Muscle of arm (tissue), 14 donors: ENCODE measurements at places on chromosomes 6 and 20. TPM values are rescaled to one million over a fixed set of nuclear protein-coding genes. Genes with fewer than 3 reads are reported as not detected.
A peak's percentile ranks its signal among the peaks of the same experiment; 100 is the strongest.

- no peak for DNase-seq
Observed at GRCh38 chr6:85460921-85461797, 11.3 kb downstream of the NT5E start.

Gene NKAPL
- not detected for polyA plus RNA-seq

DNA sequence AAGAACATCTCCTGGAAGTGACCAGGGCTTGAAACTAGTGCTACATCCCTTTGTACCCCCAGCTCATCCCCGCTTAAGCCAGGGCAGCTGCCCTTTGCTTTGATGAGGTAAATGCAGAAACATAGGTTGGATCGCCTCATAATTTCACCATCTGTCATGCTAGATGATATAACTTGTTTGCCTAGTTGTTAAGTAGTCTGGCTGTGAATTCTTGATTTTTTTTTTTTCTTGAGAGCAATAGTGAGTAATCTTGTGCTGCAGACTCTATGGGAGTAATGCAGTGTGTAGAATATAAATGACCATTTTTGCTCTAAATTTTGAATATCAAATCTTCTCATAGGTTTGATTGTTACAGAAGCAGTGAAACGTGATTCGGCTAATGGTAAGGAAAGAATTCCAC lies 4.1 kb downstream of the TRDN start:
- DNase-seq, result no peak

DNA sequence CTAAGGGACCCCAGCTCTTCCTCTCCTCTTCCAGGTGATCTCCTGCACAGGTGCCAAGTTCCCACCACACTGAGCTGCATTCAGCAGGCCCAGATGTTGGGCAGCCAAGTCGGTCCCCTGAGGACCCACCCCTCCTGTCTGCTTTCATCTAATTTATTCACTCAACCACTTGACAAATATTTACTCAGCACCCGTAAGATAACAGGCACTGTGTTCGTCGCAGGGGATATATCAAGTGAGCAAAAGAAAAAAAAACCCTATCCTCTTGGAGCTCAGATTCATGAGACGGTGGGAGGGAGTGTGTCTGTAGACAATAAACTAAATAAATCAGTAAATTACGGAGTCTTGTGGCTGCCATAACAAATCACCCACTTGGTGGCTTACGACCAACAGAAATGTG lies 143.6 kb downstream of the MRPL14 start:
- no peak for DNase-seq

- no peak for DNase-seq
Observed at GRCh38 chr6:37262446-37263026, 4.6 kb upstream of the TMEM217 start.

DNA sequence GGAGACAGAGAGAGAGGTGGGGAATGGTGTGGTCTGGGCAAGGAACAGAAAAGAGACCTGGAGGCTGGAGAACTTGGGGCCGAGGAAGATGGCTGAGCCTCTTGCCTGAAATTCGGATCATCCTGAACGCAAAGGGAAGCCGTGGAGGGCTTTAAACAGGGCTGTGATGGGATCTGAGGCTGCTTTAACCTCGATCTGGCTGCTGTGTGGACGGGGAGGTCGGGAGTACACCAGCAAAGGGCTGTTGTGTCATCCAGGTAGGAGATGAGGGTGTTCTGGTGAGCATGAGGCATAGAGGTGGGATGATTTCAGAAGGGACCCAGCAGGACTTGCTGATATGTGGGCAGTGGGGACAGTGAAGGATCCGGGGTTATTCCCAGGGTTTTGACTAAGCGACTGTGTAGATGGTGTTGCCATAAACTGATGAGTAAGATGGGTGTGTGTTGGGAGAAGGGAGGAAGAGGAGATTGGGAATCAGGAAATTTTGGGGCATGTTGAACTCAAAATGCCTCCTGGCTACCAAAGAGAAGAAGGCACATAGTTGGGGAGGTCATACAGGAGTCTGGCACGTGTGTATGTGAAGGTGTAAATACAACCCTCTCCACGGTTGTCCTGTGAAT lies 158.5 kb downstream of the NFATC2 start:
- DNase-seq, result no peak

GRCh38 chr6:105300090-105300489 lies 102.8 kb downstream of the PREP start:
- no peak for DNase-seq

GRCh38 chr6:151536188-151536479 lies 42.3 kb downstream of the CCDC170 start:
- DNase-seq, result peak; percentile 6

Gene EPB41L1
- polyA plus RNA-seq, result 29.8 TPM

DNA sequence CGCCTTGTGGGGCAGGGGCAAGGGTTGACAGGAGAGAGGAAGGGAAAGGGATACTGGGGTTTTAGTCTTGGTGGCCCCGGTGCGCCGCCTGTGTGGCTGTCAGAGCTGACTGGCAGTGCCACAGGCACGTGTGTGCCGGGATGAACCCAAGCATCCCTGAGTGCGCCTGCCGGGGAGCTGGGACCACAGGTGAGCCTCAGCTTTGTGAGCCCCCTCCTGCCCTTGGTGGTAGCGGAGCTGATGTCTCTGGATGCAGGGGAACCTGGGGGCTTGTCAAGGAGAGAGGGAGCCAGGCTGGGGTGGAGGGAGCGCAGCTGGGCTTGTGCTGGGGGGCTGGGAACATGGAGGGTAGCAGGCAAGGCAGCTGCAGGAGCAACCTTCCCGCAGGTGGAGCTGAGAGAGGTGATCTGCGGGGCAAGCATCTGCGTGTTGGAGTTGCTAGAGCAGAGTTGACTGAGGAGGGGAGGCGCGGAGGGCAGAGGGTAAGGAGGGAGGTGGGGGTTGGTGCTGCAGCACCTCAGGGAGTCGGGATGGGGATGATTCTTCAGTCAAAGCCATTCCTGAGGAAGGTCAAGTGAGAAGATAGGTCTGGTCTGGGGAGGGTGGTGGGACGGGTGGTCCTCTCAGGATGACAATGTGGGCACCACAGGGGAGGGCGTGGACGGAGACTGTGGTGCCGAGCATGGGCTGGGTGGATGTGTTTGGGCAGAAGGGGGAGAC lies 28.1 kb downstream of the PYGB start:
- no peak for DNase-seq

GRCh38 chr6:78947962-78948361 lies 80.6 kb downstream of the IRAK1BP1 start:
- no peak for DNase-seq

DNA sequence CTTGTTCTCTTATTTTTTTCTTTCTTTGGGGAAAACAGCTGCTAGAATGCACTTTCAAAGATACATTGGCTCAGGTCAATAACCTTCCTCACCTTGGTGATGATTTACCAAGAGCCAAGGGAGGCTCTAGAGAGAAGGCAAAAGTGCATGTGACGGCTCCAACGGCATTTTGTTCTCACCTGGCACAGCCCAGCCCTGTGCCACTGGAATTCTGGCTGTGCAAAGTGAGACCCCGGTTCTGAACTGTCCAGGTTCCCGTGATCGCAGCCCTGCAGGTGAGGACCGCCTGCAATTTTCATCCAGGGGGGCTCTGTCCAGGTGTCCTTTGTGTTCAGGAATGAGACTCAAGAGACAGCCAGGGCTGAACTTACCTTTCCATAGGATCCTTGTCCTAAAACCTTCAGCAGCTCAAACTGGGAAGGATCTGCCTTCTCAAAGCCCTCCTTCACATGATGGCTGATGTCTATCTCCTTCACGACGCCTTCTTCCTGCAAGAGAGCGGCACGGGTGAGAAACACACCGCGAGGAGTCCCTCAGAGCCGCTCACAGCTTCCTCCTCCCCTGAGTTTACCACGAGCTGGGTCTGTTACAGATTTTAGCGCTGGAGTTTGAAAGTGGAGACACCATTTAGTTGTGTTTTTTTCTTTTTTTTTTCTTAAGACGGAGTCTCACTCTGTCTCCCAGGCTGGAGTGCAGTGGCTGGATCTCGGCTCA lies 48.0 kb downstream of the RAMACL start:
- DNase-seq, result no peak

DNA sequence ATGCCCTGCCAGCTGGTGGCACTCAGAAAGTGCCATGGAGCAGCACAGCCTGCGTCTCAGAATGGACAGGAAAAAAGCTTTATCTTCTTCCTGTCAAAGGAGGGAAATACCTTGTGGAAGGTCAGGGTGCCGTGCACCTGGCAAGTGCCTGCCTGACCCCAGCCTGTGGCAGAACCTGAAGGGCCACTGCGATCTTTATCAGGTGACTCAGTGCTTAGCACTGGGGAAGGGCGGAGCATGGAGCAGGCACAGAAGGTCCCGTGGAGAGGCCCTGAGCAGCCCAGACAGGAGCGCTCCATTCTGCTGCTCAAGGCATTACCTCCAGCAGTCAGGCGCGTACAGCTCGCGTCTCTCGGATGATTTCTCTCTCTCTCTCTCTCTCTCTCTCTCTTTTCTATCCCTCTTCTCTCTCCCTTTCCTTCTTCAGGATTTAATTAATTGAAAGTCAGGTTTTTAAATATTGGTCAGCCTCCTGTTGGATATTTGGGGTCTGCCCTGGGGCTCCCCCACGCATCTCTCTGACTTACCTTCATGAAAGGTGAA lies 31.7 kb downstream of the FOXC1 start:
- no peak for DNase-seq

DNA sequence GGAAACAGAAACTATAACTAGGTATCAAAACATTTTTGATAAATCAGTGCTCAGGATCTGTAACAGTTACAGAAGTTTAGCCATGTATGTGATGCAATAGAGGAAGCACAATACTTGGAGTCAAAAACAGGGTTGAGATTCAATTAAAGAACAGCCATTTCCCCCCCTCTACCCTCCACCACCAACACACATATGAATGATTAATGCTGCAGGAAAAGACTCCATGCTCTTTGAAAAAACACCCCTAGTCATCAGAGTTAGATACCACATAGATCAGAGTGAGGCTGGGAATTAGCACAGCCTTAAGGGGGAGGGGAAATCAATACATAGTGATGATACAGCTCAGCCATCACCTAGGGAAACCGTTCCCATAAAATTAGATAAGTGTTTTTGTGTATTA lies 108.9 kb upstream of the EMILIN3 start:
- DNase-seq, result no peak

- DNase-seq, result no peak
Observed at GRCh38 chr20:17794400-17794799, 94.6 kb downstream of the BANF2 start.

Gene DOP1A
- 19.3 TPM for polyA plus RNA-seq

Gene PRRT1
- 1.1 TPM for polyA plus RNA-seq

DNA sequence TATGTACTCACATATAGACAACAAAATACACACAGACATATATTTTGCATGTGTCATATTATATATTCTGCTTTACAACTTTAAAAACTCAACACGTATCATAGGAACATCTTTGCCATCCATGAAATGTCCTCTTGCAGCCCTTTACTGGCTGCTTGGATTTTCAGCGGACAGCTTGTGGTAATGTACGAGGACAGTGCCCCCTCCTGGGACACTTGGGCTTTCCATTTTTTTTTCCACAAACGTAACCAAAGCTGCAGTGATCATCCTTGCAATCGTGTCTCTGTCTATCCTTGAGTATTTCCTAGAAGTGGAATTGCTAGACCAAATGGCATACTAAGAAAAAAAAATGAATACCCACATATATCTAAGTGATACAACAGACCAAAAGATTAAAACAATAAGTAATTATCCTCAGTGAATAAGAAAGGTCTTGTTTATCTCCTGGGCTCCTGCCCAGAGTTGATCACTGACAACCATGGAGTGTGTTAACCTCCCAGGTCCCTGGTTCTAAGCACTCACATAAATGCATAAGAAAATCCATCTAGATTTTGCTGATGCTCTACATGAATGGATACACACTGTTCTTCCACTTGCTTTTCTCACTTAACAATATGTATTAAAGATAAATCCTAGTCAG lies 18.1 kb downstream of the BPI start:
- peak; percentile 67 for DNase-seq

GRCh38 chr20:37430778-37431460 lies 85.0 kb downstream of the SRC start:
- no peak for DNase-seq

- peak; percentile 55 for DNase-seq
Observed at GRCh38 chr6:73798592-73798991, 102.6 kb downstream of the CD109 start.

Gene CST9L
- not detected for polyA plus RNA-seq

Gene FOXP4
- 9.4 TPM for polyA plus RNA-seq

- no peak for DNase-seq
Observed at GRCh38 chr6:77463308-77463860, at the start of gene HTR1B. HTR1B (minus strand) TSS chr6:77463491; CDS start chr6:77463403, 88 bp downstream.

DNA sequence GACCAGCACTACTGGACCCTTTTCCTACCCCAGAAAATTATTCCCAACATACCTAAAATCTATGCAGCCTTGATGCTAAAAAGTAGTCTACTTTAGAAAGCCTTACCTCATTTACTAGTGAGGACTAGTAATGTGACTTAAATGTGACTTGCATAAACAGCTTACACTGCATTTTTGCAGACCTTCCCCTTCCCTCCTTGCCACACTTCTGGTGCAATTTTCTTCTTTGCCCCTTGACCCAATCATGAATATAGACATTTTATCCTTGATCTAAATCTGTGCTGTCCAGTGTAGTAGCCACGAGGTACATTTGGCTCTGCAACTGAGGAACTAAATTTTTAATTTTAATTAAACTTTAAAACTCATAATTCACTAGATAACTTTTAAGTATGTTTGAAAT lies 7.0 kb upstream of the ZKSCAN8 start:
- no peak for DNase-seq

- DNase-seq, result peak; percentile 61
Observed at GRCh38 chr6:148502083-148502772, 159.6 kb downstream of the SASH1 start.

DNA sequence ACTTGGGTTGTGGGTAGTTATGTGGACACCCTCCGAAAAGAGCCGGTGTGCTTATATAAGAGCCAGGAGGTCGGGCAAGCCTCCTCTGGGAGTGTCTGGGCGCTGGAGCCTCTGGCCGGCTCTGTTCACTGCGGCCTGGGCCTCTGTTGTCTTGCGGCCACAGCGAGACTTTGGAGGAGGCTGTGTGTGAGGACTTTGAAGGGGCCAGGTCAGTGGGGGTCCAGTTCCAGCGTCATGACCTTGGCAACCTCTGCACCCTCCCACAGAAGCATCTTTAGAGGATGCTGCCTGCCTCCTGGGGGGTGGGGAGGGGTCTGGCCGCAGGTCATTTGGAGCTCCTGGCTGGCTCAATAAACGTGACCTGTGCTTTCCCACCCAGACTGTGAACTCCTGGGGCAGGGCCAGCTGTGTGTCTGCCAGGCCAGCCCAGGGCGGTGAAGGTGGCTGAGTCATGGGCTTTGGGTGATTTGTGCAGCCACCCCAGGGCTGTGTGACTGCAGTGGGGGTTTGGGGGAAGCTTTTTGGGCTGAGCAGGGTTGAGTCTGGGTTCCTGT lies 1.2 kb downstream of the TCEA2 start:
- DNase-seq, result no peak

Gene B4GALT5
- polyA plus RNA-seq, result 35.6 TPM

DNA sequence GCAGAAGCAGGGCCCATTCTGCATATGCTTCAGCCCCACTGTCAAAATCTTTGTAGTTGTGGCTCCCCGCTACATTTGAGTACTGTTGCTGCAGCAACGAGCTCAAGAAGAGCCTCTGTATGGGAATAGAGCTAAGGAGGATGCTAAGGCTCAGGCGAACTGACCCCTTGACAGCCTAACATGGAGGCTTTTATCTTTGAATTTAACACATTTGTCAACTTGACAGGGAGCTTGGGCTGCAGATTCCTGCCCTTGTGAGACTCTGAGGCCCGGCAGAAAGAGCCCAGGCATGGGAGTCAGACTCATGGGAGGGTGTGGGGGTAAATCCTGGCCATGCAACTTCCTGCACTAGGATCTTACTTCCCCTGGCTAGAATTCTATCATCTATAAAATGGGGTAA lies 278.7 kb upstream of the CITED2 start:
- no peak for DNase-seq
